ENCODE measurements at places on chromosomes 4 and X.

DNA sequence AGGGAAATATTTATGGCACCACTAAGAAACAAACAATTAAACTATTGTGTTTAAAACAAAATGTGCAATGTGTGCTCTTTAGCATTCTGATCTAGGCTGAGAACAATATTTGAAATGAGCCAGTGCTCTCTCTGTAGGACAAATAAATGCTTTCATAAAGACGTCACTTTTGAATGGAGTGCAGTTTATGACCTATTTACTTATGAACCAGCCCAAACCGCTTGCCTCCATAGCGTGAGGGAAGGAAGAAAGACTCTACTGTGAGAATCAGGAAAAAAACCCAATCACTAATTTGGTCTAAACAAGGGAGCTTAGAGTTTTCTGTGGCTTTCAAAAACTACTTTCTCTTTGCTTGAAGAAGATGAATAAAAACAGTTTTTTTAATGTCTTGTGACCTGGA lies 39.4 kb downstream of the SAT1 start:
- no peak for DNase-seq

GRCh38 chr4:72974694-72975487 lies 94.6 kb downstream of the COX18 start:
- no peak for DNase-seq

GRCh38 chr4:91285487-91285886 lies 1018.3 kb upstream of the GRID2 start:
- DNase-seq = no peak

GRCh38 chrX:78593701-78594100 lies 65.4 kb downstream of the RTL3 start:
- DNase-seq = no peak

DNA sequence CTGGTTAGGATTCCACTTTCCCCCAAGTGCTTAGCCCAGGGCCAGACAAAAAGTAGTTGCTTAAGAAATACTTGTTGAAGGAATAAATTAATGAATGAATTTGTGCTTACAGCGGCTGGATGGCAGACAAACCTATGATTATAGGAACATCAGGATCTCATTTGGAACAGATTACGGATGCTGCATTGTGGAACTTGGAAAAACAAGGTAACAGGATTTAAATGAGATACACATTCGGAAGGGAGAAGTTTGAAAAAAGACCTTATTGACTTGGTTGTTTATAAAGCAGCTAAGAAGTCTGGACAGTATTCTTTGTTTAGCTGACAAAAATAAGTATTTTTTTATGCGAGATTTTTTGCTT lies 572 bp downstream of the EXOSC9 start:
- no peak for DNase-seq

DNA sequence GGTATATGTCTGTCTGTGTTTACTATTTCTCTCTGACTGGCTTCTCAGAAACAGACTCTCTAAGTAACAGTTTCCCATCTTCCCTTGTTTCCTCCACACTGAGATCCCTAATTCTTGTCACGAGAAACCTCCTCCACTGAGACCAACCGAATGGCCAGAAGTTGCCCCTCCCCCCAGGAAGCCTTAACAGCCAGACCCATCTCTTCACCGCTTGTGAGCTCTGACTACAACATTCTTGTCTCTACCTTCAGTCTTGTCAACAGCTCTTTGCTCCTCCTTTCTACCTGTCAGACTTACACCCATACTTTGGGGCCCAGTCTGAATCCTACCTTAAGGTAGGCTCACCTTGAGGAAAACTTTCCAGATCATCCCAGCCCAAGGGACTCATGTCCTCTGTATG lies 90.8 kb downstream of the NHSL2 start:
- DNase-seq = no peak

DNA sequence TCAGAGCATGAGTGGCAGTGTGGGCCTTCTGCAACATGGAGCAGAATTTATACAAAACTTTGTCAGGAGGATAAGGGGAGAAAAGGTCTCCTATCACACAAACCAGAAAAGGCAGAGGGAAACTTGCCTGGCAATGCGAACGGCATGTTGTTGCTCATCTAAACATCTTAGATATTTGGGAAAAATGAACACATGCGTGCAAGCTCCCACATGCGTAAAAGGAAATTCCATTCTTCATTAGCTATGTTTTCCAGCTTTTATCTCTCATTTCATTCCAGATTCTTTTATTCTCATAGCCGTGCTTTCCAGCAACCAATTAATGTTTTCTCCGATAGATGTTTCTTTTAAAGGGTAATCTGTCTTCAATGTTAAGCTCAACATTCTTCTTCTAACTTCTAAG lies 31.3 kb upstream of the GBA3 start:
- DNase-seq = no peak

Measured in SK-N-DZ (cell line).